ENCODE measurements at places on chromosomes 11 and 22.

- DNase-seq = no peak
Observed at GRCh38 chr11:68843052-68843561, 1.4 kb upstream of the CPT1A start.

DNA sequence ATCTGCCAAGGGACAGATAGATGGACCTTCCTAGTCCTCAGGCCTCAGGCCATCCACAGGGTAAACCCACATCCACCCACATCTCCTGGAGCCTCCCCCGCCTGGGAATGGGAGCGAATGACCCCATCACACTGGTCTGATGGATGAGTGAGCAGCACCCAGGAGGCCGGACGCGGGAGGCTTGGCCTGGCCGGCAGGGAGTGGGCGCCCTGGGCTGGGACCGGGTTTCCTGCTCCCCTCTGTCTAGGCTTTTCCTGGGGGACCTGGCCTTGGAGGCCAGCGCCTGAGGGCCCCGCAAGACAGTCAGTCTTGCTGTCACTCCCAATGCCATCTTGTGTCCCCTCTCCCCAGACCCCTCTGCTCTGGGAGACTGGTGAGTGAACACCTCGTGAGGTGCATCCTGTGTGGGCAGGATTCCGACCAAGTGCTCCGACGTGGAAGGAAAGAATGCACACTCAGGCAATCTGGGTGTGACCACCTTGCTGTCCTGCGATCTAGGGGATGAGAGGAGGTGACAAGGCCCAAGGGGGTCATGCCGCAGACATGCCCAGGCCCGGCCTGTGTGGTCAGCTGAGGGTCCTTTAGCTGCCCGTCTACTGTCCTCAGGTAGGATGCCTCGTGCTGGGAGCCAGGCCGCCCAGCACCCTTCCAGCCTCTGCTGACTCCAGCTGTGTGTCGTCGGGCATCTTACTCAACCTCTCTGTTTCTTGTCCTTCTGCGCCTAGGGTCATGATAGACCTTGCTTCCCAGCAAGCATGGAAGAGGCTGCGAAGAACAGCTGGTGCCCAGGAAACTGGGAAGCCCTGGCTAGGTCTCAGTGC is 26.5 kb upstream of the WNT7B start:
- no peak for DNase-seq

- DNase-seq = peak; percentile 86
Observed at GRCh38 chr11:65900125-65900898, at the start of gene FOSL1. FOSL1 (minus strand) TSS chr11:65900388; CDS start chr11:65900339, 49 bp downstream.

DNA sequence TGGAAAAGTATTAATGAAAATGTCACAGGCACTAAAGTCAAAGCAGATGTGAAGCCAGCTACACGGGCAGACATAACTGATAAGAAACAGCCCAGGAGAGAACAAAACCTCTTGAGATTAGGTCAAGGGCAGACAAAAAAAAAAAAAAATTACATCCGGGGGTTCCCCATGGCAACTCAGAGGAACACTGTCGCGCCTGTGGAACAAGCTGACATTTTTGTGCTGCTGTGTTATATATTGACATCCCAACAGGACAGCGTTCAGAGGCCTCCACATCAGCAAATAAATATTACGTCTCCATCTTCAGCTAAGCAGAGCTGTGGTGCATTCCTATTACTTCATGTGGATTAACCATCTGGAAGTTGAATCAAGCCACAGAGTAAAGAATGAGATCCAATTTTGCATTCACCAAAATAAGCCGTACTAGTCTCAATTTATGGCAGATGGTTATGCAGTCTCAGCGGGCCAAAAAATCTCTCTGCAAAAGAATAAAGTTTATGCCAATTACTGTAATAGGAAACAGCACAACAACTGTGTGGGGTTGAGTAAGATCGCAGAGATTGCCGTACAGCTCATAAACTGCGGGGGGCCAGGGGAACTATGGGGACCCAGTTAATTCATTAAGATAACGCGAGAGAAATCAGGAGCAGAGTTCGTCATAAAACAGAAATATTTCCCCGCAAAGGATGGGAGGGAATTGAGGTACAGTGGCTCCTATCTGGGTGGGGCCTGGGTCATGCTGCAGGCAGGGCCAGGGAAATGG is 41.3 kb upstream of the MN1 start:
- DNase-seq = no peak

DNA sequence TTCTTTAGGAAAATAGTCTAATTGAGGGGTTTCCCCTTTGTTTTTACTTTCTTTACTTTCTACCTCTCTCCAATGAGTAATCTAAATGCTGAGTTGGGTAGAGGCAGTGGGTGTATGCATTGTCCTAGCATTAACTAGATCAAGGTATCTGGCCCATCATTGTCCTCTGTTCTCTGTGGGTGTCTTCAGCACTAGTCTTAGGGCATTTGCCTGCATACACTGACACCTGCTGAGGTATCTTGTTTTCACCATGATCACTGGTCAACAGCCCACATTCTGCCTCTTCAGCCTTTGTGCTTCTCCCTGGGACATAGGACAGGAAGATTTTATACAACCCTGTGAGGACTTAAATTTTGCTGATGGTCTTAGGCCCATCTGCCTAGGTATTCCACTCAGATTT is 371.1 kb downstream of the RAB38 start:
- no peak for DNase-seq

- DNase-seq = no peak
Observed at GRCh38 chr22:19988965-19989724, 27.5 kb downstream of the ARVCF start.

GRCh38 chr11:720642-721246 is 14.7 kb downstream of the EPS8L2 start:
- no peak for DNase-seq

DNA sequence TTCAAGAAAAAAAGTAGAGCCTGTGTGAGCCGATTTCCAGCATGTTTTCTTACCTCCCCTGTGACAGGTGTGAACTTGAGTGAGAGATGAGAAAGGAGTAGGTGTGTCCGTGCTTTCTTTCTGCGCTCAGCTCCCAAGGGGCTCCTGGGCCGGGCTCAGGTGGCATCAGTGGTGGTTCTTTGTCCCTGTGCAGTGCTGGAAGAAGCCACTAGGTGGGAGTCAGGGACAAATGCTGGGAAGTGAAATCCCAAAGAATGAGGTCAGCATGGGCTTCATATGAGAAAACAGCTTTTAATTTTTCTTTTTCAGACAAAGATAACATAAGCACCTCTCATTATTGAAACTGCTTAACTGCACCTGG is 57.8 kb downstream of the PPFIBP2 start:
- no peak for DNase-seq

DNA sequence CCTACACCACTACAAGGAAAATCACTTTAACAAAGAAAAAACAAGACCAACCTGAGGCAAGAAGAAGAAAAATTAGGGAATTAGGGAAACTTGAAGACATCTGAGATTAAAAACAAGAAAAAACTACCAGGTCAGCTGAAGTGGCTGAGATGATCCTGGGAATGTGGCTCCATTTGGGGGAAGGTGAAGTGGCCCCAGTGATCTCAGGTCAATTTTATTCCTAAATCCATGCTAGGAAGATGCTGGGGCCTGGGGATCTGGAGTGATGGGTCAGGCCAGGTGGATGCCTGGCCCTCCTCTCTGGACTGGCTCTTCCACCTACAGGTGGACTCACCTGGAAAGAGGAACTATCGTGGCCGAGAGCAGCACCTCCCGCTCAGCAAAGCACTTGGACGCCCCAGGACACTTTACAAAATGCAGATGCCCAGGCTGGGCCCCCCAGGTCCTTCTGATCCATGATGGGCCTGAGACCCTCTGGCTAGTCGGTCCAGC is 6.7 kb downstream of the TOP3B start:
- no peak for DNase-seq

GRCh38 chr11:117679461-117679860 is 117.6 kb downstream of the DSCAML1 start:
- DNase-seq = no peak

- no peak for DNase-seq
Observed at GRCh38 chr22:25777870-25778269, 35.9 kb downstream of the MYO18B start.

- DNase-seq = peak; percentile 98
Observed at GRCh38 chr11:65491614-65492386, 7.0 kb upstream of the MALAT1 start.

DNA sequence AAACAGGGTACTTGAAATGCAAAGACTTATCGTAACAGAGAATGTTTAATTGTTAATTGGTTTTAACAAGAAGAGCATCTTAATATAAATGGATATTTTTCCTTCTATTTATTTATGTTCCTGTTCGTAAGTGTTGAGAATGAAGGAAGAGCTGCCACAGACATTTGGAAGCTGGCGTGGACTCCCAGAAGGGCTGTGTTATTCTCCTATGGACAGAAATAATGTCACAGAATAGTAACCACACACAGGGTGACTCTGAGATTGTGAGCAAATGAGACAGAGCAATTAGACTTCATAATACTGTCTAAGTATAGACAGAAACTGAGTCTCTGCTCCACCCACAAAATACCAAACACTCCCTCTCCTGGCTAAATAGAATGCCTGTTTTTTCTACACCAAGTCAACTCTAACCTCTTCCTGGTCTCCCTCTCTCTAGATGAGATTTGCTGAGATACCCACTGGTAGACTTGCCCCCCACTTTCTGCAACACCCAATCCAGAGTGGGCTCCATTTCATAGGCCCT is 6.1 kb downstream of the APOL3 start:
- no peak for DNase-seq

DNA sequence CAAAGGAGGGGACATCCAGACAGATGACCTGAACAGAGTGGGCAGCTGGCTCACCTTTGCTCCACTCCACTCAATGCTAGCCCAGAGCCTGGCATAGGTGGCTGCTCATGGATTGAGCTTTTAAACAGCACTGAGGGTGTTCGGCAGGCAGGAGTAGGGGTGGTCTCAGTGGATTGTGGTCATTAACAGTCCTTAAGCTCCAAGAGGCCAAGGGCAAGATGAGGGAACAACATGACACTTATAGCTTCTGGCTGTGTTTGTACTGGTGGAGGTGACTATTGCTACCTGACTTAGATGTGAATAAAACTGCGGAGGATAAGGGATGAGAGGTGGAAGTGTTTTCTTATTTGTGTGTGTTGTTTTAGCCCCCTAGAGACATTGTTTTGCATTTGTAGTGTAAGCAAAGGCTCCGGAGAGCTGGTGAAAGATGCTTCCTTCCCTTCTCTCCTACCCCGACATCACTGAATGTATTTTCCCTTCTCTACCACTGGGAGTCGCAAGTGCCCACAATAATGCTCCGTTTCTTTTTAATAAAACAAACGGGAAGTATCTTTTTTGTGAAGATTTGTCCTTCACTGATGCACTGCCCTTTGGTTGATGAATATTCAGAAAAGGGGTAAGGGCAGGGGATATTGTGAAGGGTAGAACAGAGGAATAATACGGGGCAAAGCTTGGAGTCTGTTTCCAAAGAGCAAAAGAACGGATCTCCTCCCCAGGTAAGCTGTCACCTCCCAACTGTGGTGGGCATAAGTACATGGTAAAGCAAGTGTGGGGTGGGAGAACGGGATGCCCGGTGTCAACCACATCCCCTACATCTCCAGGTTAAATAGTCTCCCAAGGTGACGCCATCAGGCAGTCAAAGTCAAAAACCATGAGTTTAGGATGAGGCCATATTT is 27.5 kb upstream of the MTNR1B start:
- DNase-seq = no peak

GRCh38 chr11:77115956-77116355 is 12.1 kb upstream of the MYO7A start:
- no peak for DNase-seq

GRCh38 chr11:131422029-131422428 is 51.6 kb downstream of the NTM start:
- no peak for DNase-seq

- DNase-seq = no peak
Observed at GRCh38 chr22:28802595-28803123, 2.3 kb upstream of the XBP1 start.

GRCh38 chr11:115092516-115092915 is 411.7 kb downstream of the CADM1 start:
- no peak for DNase-seq

GRCh38 chr22:36149441-36149840 is 11.1 kb downstream of the APOL3 start:
- no peak for DNase-seq

DNA sequence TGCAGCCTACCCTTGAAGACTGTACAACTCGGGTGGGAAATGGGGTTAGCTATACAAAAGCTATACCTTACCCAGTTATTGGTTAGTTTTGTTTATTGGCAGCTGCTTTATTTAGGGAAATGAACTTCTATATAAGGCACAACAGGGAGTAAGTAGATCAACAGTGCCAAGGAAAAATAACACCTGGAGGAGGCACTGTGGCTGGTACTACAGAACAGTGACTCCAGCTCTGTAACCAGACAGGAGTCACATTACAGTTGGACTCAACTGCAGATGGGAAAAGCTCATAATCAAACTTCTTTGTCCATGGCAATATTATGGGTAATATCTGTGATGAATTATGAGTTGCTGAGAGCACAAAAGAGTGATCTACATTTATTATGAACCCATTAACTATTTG is 14.0 kb downstream of the P4HA3 start:
- DNase-seq = no peak

- no peak for DNase-seq
Observed at GRCh38 chr22:50252082-50253045, 1.3 kb upstream of the HDAC10 start.

- DNase-seq = no peak
Observed at GRCh38 chr11:92841719-92842118, 127.7 kb upstream of the MTNR1B start.

DNA sequence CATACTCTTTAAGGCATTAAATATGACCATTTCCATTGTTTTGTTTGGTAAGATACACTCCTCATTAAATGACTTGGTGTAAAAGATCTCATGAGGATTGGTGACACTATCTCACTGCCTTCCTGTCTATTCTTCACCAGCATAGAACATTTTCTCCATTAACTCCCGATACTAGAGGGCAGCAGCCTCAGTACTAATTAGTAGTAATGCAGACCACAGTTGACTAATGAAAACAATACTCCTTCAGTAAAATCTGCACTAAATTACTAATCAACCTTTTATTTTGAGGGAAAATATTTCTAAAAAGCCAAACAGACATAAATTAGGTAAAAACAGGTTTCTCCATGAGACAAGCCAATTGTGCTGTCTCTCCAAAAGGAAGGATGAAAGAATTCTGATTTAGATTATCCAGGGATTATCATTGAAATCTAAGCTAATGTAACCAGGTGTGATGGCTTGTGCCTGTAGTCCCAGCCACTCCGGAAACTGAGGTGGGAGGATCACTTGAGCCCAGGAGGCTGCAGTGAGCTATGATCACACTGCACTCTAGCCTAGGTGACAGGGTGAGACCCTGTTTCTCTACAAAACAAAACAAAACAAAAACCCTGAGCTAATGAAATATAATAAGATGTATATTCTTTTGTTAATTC is 9.4 kb downstream of the PGM2L1 start:
- DNase-seq = no peak

- DNase-seq = no peak
Observed at GRCh38 chr22:20044495-20045151, 23.7 kb downstream of the TANGO2 start.
